ENCODE measurements at places on chromosomes 11 and 22.
A peak's percentile ranks its signal among the peaks of the same experiment; 100 is the strongest.

DNA sequence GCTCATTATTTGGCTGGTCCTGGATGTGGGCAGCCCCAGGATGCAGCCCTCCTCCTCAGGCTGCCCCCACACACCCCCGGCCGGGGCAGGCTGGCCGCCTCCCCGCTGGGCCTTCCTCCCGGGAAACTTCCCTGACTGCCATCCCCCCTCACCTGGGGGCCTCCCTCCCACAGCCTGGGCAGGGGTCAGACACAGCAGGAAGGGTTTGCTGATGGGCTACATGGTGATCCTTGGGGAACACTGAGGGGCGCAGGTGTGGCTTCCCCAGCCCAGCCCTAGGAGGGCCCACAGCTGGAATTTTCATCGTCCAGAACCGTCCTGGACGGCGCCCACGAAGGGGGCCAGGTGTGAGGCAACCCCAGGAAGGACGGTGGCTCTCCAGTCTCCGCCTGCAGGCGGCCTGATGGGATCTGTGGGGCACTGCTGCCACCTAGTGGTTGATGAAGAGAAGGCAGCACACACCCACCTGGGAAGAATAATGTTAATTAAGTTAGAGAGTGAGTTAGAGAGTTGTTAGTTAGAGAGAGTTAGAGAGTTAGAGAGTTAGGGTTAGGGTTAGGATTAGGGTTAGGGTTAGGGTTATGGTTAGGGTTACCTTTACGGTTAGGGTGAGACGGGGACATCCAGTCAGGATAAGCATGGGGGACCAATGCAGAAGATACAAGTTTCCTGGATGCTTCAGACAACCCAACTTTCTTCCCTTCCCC is 75.9 kb upstream of the PRR5 start:
- DNase-seq = peak; percentile 80

DNA sequence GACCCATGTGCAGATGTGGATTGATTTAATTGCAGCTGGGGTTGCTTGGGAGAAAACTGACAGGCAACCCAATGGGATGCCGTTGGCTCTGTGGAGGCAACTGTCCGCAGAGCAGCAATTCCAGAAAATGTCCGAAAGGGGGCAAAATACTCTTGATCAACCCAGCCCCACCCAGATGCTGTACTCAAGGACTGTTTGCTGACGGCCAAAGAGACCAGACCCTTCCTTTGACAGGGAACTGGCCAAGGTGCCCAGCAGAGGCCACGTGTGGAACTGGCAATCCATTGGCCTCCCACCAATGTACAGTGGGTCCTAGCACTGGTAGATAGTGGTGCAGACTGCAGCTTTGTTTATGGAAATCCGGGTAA is 29.7 kb upstream of the KCNA4 start:
- no peak for DNase-seq

DNA sequence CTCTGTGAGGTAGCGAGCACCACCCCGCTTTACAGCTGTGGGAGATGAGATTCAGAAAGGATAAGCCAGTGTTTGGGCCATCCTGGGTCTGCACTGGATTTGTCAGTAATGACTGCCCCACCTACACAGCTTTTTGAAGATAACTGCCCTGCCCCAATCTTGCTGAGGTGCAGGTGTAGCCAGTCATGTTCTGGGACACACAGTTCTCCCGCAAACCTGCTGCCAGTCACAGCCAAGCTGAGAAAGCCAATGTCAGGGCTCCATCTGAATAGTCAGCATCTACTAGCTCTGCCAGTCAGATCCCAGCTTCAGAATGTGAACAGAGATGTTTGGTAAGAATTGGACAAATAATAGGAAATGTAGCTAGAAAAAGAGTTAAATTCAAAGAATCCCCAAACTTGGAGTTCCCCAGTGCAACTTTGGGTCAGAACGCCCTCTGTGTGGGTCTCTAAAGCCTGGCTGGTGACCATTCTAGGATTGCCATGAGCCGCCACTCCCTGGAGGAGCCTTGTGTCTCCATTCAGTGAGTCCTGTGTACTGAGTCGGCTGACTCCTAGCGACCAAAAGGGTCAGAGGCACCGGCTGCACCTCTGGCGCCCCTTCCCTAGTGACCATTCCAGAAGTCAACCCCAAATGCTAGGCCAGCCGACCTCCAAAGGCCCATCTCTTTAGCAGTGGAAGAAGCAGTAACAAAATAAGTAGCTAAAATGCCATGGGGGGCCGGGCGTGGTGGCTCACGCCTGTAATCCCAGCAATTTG is 2.4 kb upstream of the MB start:
- DNase-seq = no peak

GRCh38 chr11:1824221-1825038 is 10.4 kb upstream of the SYT8 start:
- DNase-seq = no peak

GRCh38 chr22:28024422-28024888 is 105.4 kb upstream of the PITPNB start:
- DNase-seq = peak; percentile 8

- DNase-seq = no peak
Observed at GRCh38 chr11:117314840-117315239, 1.2 kb downstream of the BACE1 start.

- no peak for DNase-seq
Observed at GRCh38 chr11:89495951-89496350, 4.8 kb upstream of the NOX4 start.

GRCh38 chr11:130408901-130409300 is 19.5 kb downstream of the ADAMTS8 start:
- DNase-seq = no peak

GRCh38 chr11:125941619-125942611 is 3.9 kb upstream of the VSIG10L2 start:
- peak; percentile 33 for DNase-seq

DNA sequence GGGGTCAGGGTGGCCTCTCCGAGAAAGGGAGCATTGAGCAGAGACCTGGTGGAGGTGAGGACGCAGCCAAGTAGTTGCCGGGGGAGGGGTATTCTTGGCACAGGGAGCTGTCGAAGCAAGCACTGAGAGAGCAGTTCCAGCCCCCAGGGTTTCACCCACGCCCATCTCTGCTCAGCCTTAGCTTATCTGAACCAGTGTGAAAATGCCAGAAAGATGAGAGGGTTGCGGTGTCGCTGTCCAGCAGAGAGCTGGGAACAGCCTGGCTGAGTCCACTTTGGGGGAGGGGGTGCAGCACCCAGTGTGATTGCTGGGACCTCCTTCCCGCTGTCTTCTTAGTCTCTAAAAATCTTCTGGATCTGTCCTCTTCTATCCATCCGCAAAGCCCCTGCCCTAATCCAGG is 123.3 kb upstream of the TBCEL start:
- DNase-seq = no peak

Measured in activated CD8-positive, alpha-beta memory T cell treated with anti-CD3 and anti-CD28 coated beads, Interleukin-2, amount 50 U/mL, for 4 hours (primary cell).